ENCODE measurements at places on chromosomes 13 and 19. TPM values are rescaled to one million over a fixed set of nuclear protein-coding genes. Genes with fewer than 3 reads are reported as not detected.

Gene ZNF560
- not detected for total RNA-seq

Gene PRR20A
- not detected for total RNA-seq

DNA sequence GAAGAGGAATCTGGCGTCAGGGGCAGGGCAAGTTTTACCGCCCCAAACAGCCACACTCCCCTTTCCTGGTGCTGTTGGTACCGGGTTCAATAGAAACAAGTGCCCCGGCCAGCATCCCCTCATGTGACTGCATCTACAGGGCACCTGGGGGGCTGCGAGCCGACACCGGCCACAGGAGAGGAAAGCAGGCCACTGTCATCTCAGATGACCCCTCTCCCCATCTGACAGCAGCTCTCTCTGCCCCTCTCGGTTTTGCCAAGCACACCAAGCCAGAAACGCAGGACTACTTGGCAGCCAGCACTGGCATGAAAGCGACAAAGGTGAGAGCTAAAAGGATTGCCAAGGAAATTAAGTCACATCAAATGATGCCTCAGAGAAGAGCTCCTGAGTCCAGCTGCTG is 37.1 kb downstream of the MLLT1 start:
- H3K27me3 ChIP-seq = no peaks in the 10 kb centered on the region
- no peak overlapping the region for H3K4me3 ChIP-seq
- no peak for DNase-seq
- no peaks in the 10 kb centered on the region for H3K36me3 ChIP-seq

- no peaks in the 10 kb centered on the region for H3K36me3 ChIP-seq
- no peak overlapping the region for H3K27ac ChIP-seq
- no peak for DNase-seq
Observed at GRCh38 chr13:71306821-71307220, 560.2 kb downstream of the DACH1 start.

DNA sequence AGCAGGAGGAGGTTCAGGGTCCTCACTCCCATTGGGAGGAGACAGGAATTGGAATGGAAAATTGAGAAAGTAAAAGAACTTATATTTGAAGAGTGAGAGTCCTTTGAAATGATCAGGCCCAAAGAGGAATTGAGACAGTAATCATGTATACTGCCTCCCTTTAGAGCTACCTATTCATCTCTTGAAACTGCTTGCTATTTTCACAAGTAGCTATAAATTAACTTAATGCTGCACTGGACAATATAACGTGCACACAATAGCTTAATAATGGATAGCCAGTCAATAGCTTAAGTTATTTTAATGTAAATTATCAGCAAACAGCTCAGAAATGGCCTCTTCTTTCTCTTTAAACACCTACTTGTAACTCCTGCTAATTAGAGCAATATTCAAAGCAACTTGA is 46.6 kb upstream of the MYCBP2 start:
- no peak for DNase-seq
- no peaks in the 10 kb centered on the region for H3K36me3 ChIP-seq
- H3K27me3 ChIP-seq = no peaks in the 10 kb centered on the region
- no peaks in the 10 kb centered on the region for H3K4me1 ChIP-seq
- H3K4me3 ChIP-seq = no peak overlapping the region
- no peak overlapping the region for H3K27ac ChIP-seq

- no peak for DNase-seq
- H3K27ac ChIP-seq = peak overlapping the region; percentile 40
- no peaks in the 10 kb centered on the region for H3K36me3 ChIP-seq
- H3K4me3 ChIP-seq = no peak overlapping the region
- H3K27me3 ChIP-seq = no peaks in the 10 kb centered on the region
Observed at GRCh38 chr13:97385854-97386253, 48.1 kb upstream of the RAP2A start.

GRCh38 chr13:110187641-110188161 is 119.3 kb downstream of the COL4A1 start:
- no peak overlapping the region for H3K27ac ChIP-seq
- H3K4me3 ChIP-seq = no peak overlapping the region
- no peak for DNase-seq
- no peaks in the 10 kb centered on the region for H3K27me3 ChIP-seq

DNA sequence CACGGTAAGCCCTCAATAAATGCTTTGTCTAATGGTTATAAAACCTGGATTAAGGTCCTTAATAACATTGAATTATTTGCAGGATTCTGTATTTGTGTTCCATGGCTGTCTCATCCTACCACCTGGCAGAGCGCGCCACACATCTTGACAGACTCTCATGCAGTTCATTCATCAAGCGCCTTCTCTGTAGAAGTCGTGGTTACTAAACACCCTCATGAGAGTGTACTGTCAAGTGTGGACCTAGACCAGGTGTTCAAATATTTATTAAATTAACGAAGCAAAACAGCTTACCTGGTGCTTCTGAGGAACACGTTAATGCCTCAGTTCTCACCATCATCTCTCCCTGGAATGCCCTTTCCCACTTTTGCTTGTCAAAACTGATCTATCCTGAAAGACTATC is 13.1 kb upstream of the FBXL3 start:
- H3K27ac ChIP-seq = no peak overlapping the region
- no peak for DNase-seq
- H3K4me3 ChIP-seq = no peak overlapping the region
- no peaks in the 10 kb centered on the region for H3K4me1 ChIP-seq
- no peaks in the 10 kb centered on the region for H3K27me3 ChIP-seq
- H3K36me3 ChIP-seq = peaks cover 18% of the 10 kb centered on the region

GRCh38 chr19:58395220-58395978 is at the start of gene RNF225:
RNF225 (plus strand) TSS chr19:58395656; CDS start chr19:58396090, 434 bp downstream.
- no peak within 1 kb of the TSS for H3K4me3 ChIP-seq
- H3K36me3 ChIP-seq = peaks cover 16% of the 10 kb centered on the region
- no peak within 1 kb of the TSS for H3K27ac ChIP-seq
- H3K27me3 ChIP-seq = no peaks in the 10 kb centered on the region
- peaks cover 28% of the 10 kb centered on the region for H3K4me1 ChIP-seq
- DNase-seq = no peak

DNA sequence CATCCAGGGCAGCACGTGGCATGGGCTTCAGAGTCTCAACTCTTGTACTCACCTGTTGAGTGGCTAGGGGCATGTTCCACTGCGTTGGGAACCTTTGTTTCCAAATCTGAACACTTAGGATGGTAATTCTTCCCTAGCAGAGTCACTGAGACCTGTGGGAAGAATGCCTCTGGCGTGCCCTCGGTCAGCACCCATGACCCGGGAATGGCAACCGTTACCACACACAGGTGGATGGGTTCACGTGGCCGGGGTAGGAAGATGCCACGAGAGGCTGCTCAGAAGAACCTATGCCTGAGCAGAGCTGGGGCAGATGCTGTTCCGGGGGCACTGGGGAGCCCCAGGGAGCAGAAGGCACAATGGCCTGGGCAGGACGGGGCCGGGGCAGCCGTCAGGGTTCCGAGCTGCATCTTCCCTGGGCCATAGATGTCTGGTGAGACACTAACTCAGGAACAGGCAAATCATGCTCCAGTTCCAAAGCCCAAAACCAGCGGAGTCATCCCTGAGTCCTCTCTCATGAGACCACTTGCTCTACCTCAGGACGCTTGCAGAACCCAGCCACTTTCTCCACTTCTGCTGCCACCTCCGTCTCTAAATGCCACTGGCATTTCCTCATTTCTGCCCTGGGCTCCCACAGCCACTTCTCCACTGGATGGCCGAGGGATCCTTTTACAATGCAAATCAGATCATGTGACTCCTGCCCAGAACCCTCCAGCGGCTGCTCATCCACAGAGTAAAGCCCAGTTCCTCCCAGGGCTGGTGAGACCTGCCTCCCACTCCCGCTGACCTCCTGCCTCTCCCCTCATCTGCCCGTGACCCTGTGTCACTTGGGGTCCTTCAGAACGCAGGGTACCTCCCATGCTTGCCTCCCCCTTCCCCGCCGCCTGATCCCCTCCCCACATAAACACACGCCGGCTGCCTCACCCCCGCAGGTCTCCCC is 36.7 kb downstream of the FAM124A start:
- no peaks in the 10 kb centered on the region for H3K4me1 ChIP-seq
- H3K27ac ChIP-seq = no peak overlapping the region
- H3K36me3 ChIP-seq = peaks cover 43% of the 10 kb centered on the region

GRCh38 chr19:12293777-12294248 is 870 bp downstream of the ZNF44 start:
- H3K36me3 ChIP-seq = no peaks in the 10 kb centered on the region
- peak overlapping the region; percentile 93 for H3K4me3 ChIP-seq
- peak; percentile 44 for DNase-seq
- no peaks in the 10 kb centered on the region for H3K27me3 ChIP-seq
- H3K27ac ChIP-seq = peak overlapping the region; percentile 95

DNA sequence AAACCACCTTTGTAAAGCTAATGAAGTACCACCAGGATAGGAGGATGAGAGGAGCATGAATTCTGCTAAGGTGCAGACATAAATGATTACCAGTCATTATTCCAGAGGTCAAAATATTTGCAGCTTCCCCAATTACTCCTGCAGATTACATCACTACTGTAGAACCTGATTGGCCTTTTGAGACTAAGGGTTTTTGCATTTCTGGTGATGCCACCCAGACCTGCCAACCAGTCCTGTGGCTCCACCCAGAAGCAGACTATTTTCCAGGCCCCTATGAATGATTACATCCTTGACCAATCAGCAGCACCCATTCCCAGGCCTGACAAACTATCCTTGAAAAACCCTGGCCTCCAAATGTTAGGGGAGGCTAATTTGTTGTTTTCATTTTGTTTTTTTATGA is 11.2 kb upstream of the KCNC3 start:
- H3K4me1 ChIP-seq = no peaks in the 10 kb centered on the region
- H3K27me3 ChIP-seq = peaks cover 2% of the 10 kb centered on the region
- H3K27ac ChIP-seq = no peak overlapping the region
- H3K36me3 ChIP-seq = no peaks in the 10 kb centered on the region

DNA sequence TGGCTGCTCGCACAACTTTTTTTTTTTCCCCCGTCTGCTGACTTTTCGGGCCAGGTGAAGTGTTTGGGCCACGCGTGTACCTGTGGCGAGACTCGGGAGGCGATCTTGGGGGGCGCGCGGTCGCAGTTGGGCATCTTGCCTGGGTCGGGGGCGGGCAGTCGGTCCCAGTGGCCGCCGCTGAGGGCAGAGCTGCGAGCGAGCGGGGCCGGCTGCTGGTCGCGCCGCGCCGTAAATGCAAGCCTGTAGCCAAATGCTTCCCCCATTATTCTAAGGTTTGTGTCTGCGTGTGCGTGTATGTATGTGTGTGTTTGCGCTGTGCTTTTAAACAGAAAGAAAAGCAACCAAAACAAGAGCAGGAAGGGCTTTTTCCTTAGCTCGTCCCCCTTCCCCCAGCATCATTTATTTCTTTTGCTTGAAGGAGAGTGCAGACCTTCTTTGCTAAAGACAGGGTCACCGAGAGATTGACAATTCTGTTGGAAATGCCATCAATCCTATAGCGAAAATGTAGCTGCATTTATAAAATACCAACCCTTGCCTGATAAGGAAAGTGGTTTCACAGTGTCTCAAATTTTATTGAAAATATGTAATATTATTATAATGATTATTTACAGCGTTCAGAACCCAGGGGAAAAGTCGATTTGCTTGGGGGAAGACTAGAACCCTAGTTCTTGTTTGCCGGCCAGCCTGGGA is 143.2 kb upstream of the ZNF536 start:
- H3K4me1 ChIP-seq = peaks cover 19% of the 10 kb centered on the region
- peak overlapping the region; percentile 89 for H3K27ac ChIP-seq
- peaks cover 48% of the 10 kb centered on the region for H3K27me3 ChIP-seq
- peak overlapping the region; percentile 69 for H3K4me3 ChIP-seq
- no peak for DNase-seq

DNA sequence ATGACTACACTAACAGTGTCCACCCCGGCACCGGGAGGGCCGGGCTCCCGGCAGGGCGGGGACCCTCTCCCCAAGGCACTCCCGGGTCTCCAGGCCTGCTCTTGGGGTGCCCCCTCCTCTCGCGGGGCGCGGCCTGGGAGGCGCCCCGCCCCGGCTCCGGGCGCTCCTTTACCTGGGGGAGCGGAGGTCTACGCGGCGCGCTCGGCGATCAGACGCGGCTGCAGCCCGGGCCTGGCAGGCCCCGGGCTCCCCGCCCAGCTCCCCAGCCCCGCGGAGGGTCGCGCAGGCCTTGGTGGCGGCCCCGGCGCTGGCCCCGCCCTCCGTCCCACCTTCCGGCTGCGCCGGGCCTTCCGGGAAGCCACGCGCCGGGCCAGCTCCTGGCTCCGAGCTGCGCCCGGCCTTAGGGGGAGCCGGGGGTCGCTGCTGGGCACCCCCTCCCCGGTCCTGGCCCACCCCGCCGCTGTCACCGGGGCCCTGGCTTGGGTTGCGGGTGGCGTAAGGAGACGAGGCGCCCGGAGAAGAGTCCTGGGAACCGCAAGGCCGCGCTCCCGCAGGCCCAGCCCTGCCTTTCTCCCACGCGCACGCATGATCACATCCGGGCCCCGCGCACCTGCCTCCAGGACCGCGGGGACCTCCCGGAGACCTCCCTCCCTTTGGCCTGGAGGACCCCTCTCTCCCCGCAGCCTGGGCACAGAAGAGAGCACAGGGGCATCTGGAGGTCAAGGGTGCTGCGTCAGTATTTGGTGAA is at the start of gene C19orf12:
TSS of gene C19orf12 (minus strand) at position 309 of the 748 bp plus-strand sequence. CDS start 6,848 bp downstream, outside the sequence.
- peak within 1 kb of the TSS; percentile 99 for H3K4me3 ChIP-seq
- H3K27me3 ChIP-seq = no peaks in the 10 kb centered on the region
- H3K36me3 ChIP-seq = no peaks in the 10 kb centered on the region
- H3K4me1 ChIP-seq = peaks cover 29% of the 10 kb centered on the region
